ENCODE measurements at places on chromosomes 7 and 10. TPM values are rescaled to one million over a fixed set of nuclear protein-coding genes. Genes with fewer than 3 reads are reported as not detected.

The CCZ1 gene
- 36.7 TPM for total RNA-seq

DNA sequence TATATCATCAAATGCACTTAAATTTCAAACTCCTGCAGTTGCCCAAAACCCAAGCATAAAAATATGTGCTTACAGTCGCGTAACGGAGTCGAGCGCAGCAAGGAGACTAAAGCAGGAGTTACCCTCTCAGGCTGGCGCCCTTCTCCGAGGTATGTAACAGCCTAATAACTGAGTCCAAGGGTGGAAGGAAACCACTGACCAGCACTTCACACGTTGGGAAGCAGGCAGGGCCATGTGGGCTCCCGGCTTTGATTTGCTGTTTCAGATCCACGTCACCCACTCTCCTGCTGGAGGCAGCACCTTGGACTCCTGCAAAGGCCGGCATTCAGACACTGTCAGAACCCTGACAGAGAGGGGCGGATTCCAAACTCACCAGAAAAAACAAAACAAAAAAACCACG lies 123.8 kb downstream of the DIP2C start:
- no peaks in the 10 kb centered on the region for H3K27me3 ChIP-seq
- H3K27ac ChIP-seq, result no peak overlapping the region
- peaks cover 14% of the 10 kb centered on the region for H3K4me1 ChIP-seq
- no peak for DNase-seq
- no peaks in the 10 kb centered on the region for H3K36me3 ChIP-seq

GRCh38 chr7:92331508-92331907 lies 85.7 kb downstream of the ANKIB1 start:
- H3K4me1 ChIP-seq, result no peaks in the 10 kb centered on the region
- H3K36me3 ChIP-seq, result peaks cover 43% of the 10 kb centered on the region
- H3K27me3 ChIP-seq, result no peaks in the 10 kb centered on the region
- H3K4me3 ChIP-seq, result no peak overlapping the region

DNA sequence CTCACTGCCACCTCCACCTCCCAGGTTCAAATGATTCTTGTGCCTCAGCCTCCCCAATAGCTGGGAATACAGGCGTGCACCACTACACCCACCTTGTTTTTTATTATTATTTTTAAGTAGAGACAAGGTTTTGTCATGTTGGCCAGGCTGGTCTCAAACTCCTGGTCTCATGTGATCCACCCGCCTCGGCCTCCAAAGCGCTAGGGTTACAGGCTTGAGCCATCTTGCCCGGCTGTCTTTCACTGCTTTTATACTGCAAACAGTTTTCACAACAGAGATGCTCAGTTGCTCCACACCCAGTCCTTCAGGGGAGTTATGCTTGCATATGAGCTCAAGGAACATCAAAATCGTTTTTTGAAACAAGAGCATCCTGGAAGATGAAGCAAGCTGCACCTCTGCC lies 1.3 kb upstream of the PRR15 start:
- H3K4me3 ChIP-seq, result no peak overlapping the region
- H3K27me3 ChIP-seq, result peaks cover 56% of the 10 kb centered on the region
- H3K27ac ChIP-seq, result no peak overlapping the region
- H3K36me3 ChIP-seq, result no peaks in the 10 kb centered on the region

DNA sequence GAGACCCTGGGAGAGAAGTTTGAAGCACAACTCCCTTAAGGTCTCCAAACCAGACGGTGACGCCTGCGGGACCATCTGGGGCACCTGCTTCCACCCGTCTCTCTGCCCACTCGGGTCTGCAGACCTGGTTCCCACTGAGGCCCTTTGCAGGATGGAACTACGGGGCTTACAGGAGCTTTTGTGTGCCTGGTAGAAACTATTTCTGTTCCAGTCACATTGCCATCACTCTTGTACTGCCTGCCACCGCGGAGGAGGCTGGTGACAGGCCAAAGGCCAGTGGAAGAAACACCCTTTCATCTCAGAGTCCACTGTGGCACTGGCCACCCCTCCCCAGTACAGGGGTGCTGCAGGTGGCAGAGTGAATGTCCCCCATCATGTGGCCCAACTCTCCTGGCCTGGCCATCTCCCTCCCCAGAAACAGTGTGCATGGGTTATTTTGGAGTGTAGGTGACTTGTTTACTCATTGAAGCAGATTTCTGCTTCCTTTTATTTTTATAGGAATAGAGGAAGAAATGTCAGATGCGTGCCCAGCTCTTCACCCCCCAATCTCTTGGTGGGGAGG lies 10.8 kb downstream of the SERPINE1 start:
- H3K4me1 ChIP-seq, result peaks cover 14% of the 10 kb centered on the region
- no peaks in the 10 kb centered on the region for H3K36me3 ChIP-seq
- H3K27ac ChIP-seq, result peak overlapping the region; percentile 27

The TRPV6 gene
- total RNA-seq, result not detected

DNA sequence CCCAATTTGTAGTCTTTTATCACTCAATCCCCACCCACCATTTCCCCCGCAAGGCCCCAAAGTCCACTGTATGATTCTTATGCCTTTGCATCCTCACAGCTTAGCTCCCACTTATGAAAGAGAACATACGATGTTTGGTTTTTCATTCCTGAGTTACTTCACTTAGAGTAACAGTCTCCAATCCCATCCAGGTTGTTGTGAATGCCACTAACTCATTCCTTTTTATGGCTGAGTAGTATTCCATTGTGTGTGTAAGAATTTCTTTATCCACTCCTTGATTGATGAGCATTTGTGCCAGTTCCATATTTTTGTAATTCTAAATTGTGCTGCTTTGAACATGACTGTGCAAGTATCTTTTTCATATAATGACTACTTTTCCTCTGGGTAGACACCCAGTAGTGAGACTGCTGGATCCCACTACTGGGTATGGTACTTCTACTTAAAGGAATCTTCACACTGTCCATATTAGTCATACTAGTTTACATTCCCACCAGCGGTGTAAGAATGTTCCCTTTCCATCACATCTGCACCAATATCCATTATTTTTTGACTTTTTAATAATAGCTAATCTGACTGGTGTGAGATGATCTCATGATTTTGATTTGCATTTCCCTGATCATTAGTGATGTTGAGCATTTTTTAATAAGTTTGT lies 152.6 kb downstream of the JMJD1C start:
- no peaks in the 10 kb centered on the region for H3K36me3 ChIP-seq
- H3K4me3 ChIP-seq, result no peak overlapping the region
- H3K27ac ChIP-seq, result no peak overlapping the region
- H3K27me3 ChIP-seq, result no peaks in the 10 kb centered on the region
- H3K4me1 ChIP-seq, result peaks cover 10% of the 10 kb centered on the region
- DNase-seq, result no peak

DNA sequence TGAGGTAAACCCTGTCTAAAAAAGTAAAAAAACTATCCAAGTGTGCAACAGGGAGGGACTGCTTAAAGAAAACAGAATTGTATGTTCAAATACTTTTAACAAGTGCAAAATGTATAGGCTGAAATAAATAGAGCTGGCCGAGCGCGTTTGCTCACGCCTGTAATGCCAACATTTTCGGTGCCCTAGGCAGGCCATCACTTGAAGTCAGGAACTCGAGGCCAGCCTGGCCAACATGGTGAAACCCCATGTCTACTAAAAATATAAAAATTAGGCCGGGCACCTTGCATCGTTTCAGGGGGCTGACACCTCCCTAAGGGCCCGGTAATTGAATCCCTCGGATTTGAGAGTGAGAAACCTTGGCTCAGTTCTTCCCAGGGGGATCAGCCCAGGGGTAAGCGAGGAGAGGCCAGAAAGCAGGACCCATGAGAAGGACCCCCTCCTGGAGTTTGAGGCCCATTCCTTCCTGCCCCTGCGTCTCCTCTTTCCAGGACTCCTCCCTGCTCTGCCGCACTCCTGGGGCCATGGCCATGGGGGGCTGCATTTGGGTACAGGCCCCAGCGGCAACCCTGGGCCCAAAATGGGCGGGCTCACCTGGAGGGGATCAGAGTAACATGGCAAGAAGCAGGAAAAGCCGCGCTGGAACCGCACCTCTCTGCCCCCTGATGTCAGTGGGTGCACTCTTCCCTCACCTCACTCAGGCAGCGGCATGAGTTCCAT lies 75.5 kb upstream of the TMEM248 start:
- no peaks in the 10 kb centered on the region for H3K36me3 ChIP-seq
- H3K4me1 ChIP-seq, result peaks cover 19% of the 10 kb centered on the region
- peak; percentile 13 for DNase-seq
- peak overlapping the region; percentile 92 for H3K4me3 ChIP-seq
- no peaks in the 10 kb centered on the region for H3K27me3 ChIP-seq
- peak overlapping the region; percentile 91 for H3K27ac ChIP-seq

- no peak overlapping the region for H3K4me3 ChIP-seq
- H3K27ac ChIP-seq, result no peak overlapping the region
- no peaks in the 10 kb centered on the region for H3K27me3 ChIP-seq
Measured at GRCh38 chr10:126087153-126087680, 190.9 kb downstream of the FANK1 start.

The SPDYE2 gene
- not detected for total RNA-seq

The TUBAL3 gene
- 0.15 TPM for total RNA-seq

The LOXL4 gene
- total RNA-seq, result 0.72 TPM

DNA sequence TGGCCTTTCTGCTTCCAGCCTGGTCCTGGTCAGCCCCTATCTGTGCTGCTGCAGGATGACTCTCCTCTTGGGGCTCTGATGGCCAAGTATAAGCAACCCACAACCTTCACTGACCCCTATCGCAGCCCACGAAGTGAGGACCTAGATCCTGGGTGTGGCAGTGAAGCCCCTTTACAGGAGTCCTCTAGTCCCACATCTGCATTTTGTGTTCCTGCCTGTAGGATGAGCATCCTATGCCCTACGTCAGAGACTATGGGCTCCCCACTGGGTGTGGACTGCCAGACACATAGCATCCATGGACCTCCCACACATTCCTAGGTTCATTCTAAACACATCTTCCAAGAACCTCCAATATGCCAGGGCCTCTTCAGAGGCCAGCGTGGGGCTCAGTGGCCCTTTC lies 29.0 kb downstream of the ARHGAP22 start:
- no peaks in the 10 kb centered on the region for H3K4me1 ChIP-seq
- no peak overlapping the region for H3K4me3 ChIP-seq
- no peaks in the 10 kb centered on the region for H3K27me3 ChIP-seq
- no peak for DNase-seq
- no peak overlapping the region for H3K27ac ChIP-seq
- H3K36me3 ChIP-seq, result no peaks in the 10 kb centered on the region

DNA sequence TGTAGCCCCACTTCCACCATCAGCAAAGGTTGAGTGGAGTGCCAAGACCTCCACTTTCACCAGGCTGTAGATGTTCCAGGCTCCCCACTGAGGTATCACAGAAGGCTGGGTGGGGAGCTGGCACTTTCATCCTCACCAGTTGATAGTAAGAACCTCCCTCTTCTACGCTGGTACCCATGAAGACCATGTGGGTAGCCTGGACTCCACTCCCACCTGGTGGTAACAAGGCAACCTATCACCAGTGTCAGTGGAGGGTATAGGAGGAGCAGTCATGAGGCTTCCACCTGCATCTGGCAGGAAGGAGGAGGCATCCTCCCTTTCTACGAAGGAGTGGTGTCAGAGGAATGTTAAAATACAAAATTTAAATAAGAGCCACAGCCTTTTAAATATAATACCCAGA lies 4.4 kb downstream of the SMIM30 start:
- DNase-seq, result no peak
- no peaks in the 10 kb centered on the region for H3K36me3 ChIP-seq
- no peaks in the 10 kb centered on the region for H3K4me1 ChIP-seq
- H3K27me3 ChIP-seq, result no peaks in the 10 kb centered on the region
- no peak overlapping the region for H3K27ac ChIP-seq

GRCh38 chr7:122035876-122036275 lies 108.2 kb downstream of the AASS start:
- no peak overlapping the region for H3K27ac ChIP-seq
- H3K27me3 ChIP-seq, result no peaks in the 10 kb centered on the region

The MMP21 gene
- not detected for total RNA-seq

DNA sequence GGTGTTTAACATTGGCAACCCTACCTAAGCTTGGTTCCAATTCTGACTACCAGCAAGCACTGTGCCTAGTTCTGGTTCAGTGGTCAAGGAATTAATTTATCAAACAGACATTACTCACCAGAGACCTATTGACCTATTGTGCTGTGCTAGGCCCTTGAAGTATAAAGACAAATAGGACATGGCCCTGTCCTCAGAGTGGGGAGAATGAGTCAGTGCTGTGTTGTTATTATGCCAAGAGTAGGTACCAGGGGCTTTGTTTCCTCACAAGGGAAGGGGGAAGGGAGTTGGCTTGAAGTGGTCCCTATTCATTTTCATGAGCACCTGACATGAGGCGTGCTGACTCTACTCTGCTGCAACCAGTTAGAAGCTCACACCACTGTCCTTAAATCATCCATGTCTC lies 62.6 kb upstream of the PLPP4 start:
- H3K27me3 ChIP-seq, result peaks cover 15% of the 10 kb centered on the region
- H3K4me3 ChIP-seq, result no peak overlapping the region
- no peak overlapping the region for H3K27ac ChIP-seq
- no peak for DNase-seq
- H3K4me1 ChIP-seq, result no peaks in the 10 kb centered on the region

- H3K4me1 ChIP-seq, result no peaks in the 10 kb centered on the region
- no peaks in the 10 kb centered on the region for H3K36me3 ChIP-seq
- no peak overlapping the region for H3K4me3 ChIP-seq
- no peak for DNase-seq
- peak overlapping the region; percentile 47 for H3K27ac ChIP-seq
Measured at GRCh38 chr10:67669978-67670377, 26.0 kb downstream of the CTNNA3 start.

GRCh38 chr10:73159038-73159648 lies 8.7 kb downstream of the ECD start:
- H3K4me3 ChIP-seq, result no peak overlapping the region
- peak; percentile 33 for DNase-seq
- H3K27me3 ChIP-seq, result no peaks in the 10 kb centered on the region
- H3K36me3 ChIP-seq, result peaks cover 21% of the 10 kb centered on the region
- H3K4me1 ChIP-seq, result peaks cover 38% of the 10 kb centered on the region

The ADAMTS14 gene
- total RNA-seq, result 0.70 TPM

The CRYGN gene
- total RNA-seq, result not detected

DNA sequence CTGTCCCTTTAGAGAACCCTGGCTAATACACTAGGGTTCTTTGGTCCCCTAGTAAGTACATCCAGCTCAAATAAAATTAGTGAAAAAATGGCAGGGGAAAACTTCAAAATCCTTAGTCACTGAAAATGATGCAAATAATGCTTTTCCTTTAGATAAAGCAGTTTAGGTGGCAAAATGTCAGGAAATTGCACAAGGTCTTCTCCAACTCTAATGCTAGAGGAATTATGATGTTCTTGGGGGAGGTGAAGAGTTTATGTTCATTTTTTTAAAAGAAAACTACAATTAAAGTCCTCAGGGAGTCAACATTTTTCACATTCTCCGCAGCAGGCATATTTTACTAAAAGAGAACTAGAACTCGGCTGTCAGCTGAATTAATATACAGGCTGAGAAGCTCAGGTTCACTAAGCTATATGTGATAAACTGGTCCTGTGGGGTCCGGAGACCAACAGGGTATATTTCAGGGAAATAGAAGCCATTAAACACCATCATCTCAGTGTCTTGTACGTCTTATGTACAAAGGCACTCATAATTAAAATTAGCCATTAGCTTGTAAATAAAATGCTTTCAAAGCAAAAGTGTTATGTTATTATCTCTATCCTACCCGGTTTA lies 1164.7 kb upstream of the AUTS2 start:
- H3K27me3 ChIP-seq, result no peaks in the 10 kb centered on the region
- H3K4me1 ChIP-seq, result no peaks in the 10 kb centered on the region
- no peaks in the 10 kb centered on the region for H3K36me3 ChIP-seq

GRCh38 chr7:13044309-13044708 lies 356.9 kb downstream of the ARL4A start:
- H3K36me3 ChIP-seq, result no peaks in the 10 kb centered on the region
- no peak overlapping the region for H3K27ac ChIP-seq
- no peaks in the 10 kb centered on the region for H3K4me1 ChIP-seq
- no peaks in the 10 kb centered on the region for H3K27me3 ChIP-seq
- no peak for DNase-seq

- DNase-seq, result no peak
- H3K36me3 ChIP-seq, result no peaks in the 10 kb centered on the region
- H3K4me3 ChIP-seq, result no peak overlapping the region
- no peaks in the 10 kb centered on the region for H3K27me3 ChIP-seq
Measured at GRCh38 chr10:45646384-45647050, 26.1 kb downstream of the ZFAND4 start.

Measured in heart right ventricle (tissue), 16 donors.